HepG2 (cell line): ENCODE measurements at places on chromosomes 3 and 15. TPM values are rescaled to one million over a fixed set of nuclear protein-coding genes. Genes with fewer than 3 reads are reported as not detected.

GRCh38 chr3:152319831-152320617 is 51.3 kb downstream of the MBNL1 start:
- DNase-seq: no peak

GRCh38 chr3:188133646-188134045 is 20.3 kb upstream of the LPP start:
- DNase-seq: no peak

GRCh38 chr15:67051088-67052045 is 14.0 kb upstream of the SMAD3 start:
- DNase-seq: no peak

Gene FAM240A
- not detected in 2 replicates for total RNA-seq

Gene SLC28A1
- 0.31 and 0.39 TPM in 2 replicates for total RNA-seq

Gene ZNF80
- not detected in 2 replicates for total RNA-seq

Gene CPEB1
- total RNA-seq: 0.07 TPM in 1 of 2 replicates, not detected in the other
